Hypothalamus (tissue), 51 donors: ENCODE measurements at places on chromosomes 13 and 19.

DNA sequence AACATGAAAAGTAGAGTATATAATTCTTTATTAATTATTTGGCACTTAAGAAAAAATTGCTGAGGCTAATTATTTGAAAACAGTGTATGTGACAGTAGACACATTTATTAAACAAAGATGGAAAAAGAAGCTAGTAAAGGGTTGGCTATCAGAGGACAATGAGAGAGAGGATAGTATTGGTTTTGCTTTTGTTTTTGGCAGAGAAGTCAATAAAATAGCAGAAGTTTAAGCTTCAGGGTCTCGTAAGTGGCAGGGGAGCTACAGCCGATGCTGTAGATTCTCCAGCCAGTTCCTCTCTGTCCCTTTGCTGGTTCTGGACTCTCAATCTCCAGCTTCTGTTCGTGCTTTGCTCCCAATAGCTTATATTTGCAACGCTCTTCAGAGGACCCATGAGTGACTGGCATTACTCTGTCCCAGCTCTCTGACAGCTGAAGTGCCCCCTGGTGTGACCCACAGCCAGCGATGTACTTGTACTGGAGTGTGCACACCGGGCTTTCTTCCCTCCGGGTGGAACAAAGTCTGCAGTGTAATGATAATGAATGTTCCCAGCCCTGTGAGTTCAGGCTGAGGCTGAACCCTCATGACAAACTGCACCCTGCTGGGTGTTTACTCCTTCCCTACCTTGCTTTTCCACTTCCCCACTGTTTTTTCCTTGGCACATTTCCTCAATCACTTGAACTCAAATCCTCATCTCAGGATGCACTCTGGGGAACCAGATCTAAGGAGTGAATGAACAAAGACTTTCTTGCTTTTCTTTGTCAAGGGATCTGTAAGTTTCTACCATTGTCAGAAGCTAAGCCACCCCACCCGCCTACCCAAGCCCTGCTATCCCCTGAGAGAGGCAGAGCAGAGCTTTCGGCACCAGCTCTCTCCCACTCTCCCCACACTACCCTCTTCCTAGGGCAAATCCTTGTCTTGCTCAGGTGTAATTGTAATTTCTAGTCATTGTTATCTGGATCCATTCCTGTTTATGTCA, 254.8 kb downstream of the LHFPL6 start:
- peak; percentile 23 for DNase-seq

- DNase-seq = no peak
Measured at GRCh38 chr13:113508521-113509254, 18.2 kb upstream of the DCUN1D2 start.

- no peak for DNase-seq
Measured at GRCh38 chr19:18735324-18735723, 51.8 kb downstream of the CRTC1 start.

GRCh38 chr13:74767050-74767449, 632.8 kb upstream of the KLF12 start:
- no peak for DNase-seq

- DNase-seq = no peak
Measured at GRCh38 chr13:88472316-88472715, 801.1 kb downstream of the SLITRK5 start.

GRCh38 chr13:99039718-99040280, 61.9 kb upstream of the DOCK9 start:
- no peak for DNase-seq

GRCh38 chr13:37029617-37030016, 29.0 kb downstream of the EXOSC8 start:
- no peak for DNase-seq

GRCh38 chr13:50080911-50081678, 65.9 kb downstream of the KCNRG start:
- peak; percentile 64 for DNase-seq

DNA sequence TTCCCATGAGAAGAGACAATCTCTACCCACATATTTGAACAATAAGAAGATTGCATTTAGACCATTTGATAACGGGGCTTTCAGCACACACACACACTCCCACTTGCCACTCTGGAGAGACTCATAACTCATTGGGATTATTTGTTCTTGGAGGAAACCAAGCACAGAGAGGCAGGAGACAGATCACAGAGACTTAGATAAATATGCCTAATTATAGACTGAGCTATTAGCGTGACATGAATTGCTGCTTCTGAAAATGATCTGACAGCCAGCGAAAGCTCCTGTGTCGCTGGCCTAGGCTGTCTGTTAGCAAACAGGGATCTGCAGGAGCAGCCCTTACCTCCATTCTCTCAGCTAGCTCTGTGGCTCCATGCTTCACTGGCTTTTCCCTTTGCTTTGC, 111.4 kb downstream of the CCNA1 start:
- DNase-seq = no peak

DNA sequence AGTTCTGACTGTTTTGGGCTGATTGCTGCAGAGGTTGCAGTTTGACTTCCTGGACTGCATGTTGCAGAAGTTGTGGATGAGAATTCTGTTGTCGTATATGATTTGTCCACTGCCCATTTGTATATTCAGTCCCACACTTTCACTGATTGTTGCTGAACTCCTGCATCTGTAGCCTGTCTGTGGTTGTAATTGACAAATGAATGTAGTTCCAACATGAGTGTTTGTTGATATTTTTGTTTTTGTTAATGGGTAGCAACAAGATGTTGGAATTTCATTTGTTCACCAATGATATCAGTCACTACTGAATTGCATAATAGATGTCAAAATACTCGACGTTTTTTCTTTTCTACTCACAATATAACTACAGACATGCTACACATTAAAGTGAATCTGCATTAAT, 533.9 kb downstream of the DCT start:
- no peak for DNase-seq

- DNase-seq = no peak
Measured at GRCh38 chr13:107028751-107029150, 460.8 kb upstream of the ARGLU1 start.

- DNase-seq = no peak
Measured at GRCh38 chr13:64755961-64756360, 2474.2 kb downstream of the PCDH9 start.
